NCI-H1417 treated with DMSO at 0.1 percent for 48 hours (cell line): ENCODE measurements at places on chromosomes 2 and 18.

GRCh38 chr2:238926761-238927611, 79.1 kb downstream of the TWIST2 start:
- no peak for DNase-seq

- DNase-seq: no peak
Observed at GRCh38 chr2:188897096-188897495, 77.1 kb upstream of the COL3A1 start.

- no peak for DNase-seq
Observed at GRCh38 chr18:13388586-13389490, 170.3 kb downstream of the LDLRAD4 start.

- no peak for DNase-seq
Observed at GRCh38 chr2:26978061-26978596, 7.7 kb downstream of the MAPRE3 start.

DNA sequence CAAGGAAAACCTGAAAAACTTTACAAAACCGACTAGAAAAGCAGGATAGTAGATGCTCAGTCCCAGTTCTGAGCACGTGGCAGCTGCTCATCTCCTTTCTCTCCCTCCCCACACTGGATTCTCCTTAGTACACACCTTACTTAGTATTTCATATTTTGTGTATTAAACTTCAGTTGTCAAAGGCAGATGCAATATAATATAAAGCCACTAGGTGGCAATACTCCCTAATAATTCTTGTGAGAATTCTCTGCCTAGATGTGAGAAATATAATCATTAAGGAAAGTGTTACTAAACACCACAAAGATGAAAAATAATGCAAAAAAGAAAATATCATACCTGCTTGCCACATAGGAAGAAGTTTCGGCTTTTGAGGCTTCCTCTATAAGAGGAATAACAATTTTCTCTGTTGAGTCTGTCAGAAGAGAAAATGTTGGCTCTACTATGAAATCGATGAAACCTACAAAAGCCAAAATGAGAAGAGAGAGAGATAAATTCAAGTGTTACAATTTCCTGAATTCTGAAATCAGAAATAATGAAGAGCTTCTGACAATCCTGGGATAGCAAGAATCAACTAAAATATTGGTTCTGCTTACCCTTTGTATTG, 200.6 kb downstream of the PPP1R1C start:
- DNase-seq: peak; percentile 44

DNA sequence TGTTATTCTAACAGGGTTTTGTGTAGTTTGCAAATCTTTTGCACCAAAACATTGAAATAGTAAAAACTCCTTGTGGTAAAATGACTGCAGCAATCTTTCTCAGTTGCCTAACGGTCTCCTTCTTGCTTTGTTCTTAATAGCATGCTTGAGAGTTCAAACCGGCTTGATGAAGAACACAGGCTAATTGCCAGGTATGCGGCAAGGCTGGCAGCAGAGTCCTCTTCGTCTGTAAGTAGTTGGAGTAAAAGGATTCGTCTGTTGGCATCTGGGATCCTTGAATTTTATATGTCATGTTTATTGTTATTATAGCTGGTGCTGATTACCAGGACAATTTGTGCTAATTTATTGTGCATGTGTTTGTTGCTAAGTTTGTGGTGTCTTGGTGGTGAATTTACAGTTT, 138.1 kb downstream of the DTNA start:
- no peak for DNase-seq

DNA sequence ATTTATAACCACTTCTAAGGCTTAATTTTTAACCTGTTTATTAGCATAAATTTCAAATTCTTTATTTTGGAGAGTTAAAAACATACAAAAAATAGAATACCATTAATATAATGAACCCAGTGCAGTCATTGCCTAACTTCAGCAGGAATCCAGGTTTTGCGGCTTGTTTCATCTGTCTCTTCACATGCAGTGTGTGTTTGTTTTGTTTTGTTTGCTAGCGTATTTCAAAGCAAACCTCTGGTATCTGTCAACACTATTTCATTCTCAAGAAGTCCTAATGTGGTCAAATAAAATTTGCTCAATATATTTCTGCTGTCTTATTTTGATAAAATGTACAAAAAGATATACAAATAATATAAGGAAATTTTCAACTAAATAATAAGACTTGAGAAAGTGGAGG, 328.5 kb downstream of the AGPS start:
- no peak for DNase-seq

GRCh38 chr18:29418136-29418535, 1241.2 kb upstream of the CDH2 start:
- DNase-seq: no peak

- no peak for DNase-seq
Observed at GRCh38 chr2:45983213-45983612, 314.0 kb upstream of the EPAS1 start.

DNA sequence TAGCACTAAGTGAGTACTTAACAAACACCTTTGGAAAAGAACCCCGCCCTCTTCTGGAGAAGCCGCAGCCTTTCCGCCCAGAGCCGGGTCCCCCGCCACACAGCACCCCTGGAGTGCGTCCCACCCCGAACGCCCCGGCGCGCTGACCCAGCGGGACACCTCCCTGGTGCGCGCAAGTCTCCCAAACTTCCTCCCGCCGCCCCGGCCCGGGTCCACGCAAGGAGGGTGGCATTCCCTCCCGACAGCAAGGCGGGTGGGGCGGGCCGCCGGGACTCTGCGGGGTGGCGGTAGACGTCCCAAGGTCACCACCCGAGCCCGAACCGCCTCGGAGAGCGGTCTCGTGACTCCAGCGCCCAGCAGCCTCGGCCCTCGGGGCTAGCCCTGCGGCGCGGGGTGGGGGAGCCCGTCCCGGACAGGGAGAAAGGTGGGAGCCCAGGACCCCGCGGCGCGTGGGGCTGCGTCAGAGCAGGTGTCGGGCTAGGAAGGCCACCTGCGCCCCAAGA, 598 bp downstream of the CCDC93 start:
- no peak for DNase-seq

- no peak for DNase-seq
Observed at GRCh38 chr2:14072338-14072737, 560.2 kb upstream of the LRATD1 start.

DNA sequence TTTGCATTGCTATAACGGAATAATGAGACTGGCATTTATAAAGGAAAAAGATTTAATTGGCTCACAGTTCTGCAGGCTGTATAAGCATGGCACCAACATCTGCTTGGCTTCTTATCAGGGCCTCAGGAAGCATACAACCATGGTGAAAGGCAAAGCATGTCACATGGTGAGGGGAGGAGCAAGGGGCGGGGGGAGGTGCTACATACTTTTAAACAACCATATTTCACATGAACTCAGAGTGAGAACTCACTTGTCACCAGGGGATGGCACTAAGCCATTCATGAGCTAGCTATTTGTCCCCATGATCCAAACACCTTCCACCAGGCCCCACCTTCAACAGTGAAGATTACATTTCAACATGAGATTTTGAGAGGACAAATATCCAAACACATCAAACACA, 188.7 kb downstream of the MBD5 start:
- DNase-seq: no peak

DNA sequence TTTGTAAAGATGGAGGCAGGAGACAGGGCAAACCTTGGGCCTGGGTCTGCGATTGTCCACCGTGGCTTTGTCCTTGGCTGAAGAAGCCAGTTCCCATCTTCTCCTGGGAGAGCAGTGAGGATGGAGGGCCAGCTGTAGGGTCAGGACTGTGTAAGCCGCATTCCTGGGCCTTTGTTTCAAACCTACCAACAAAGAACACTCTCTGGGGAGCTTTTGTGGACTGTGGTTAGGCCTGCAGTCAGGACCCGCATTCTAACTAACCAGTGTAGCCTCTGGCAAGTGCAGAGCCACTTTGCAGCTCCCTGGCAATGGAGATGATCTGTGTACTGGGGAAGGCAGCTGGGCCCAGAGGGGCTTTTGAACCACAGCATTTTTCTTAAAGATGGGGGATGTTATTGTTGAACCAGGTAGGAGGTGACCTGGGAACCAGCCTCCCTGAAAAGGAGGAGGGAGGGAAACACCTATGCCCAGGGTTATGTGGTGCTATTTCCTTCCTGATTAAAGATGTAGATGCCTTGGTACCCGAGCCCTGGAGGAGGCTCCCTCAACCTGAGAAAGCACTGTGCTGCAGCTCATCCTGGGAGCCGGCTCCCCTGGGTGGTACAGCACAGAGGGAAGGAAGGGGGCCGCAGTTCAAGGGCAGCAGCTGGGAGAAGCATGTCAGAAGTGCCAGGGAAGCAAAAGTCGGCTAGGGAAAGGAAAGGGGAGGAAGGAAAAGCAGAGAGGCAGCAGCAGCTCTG, 12.7 kb upstream of the SMAD4 start:
- DNase-seq: no peak

DNA sequence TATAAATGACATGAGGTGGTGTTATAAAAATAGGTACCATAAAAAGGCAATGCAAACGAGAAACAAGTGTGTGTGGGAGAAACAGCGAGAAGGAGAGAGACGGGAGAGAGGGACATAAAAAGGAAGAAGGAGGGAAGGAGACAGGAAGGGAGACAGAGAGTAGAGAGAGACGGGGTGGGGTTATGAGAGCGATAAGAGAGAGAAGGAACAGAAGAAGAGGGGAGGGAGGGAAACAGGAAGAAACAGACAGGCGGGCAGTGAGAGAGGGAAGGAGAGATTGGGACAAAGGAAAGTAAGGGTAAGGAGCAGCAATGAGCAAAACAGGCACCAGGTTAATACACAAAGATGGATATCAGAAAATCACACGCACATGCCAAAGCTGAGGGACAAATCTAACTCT, 83.7 kb downstream of the TGFA start:
- DNase-seq: no peak

- no peak for DNase-seq
Observed at GRCh38 chr2:221154176-221154575, 417.9 kb downstream of the EPHA4 start.

GRCh38 chr2:190649798-190650390, 1.0 kb downstream of the NAB1 start:
- no peak for DNase-seq

GRCh38 chr2:119225105-119225865, 1.7 kb downstream of the STEAP3 start:
- DNase-seq: no peak

- no peak for DNase-seq
Observed at GRCh38 chr18:31920277-31920676, 22.7 kb downstream of the TRAPPC8 start.

- DNase-seq: no peak
Observed at GRCh38 chr2:24704692-24705091, 88.5 kb downstream of the PTRHD1 start.

- no peak for DNase-seq
Observed at GRCh38 chr18:48481092-48481491, 57.7 kb upstream of the CTIF start.

DNA sequence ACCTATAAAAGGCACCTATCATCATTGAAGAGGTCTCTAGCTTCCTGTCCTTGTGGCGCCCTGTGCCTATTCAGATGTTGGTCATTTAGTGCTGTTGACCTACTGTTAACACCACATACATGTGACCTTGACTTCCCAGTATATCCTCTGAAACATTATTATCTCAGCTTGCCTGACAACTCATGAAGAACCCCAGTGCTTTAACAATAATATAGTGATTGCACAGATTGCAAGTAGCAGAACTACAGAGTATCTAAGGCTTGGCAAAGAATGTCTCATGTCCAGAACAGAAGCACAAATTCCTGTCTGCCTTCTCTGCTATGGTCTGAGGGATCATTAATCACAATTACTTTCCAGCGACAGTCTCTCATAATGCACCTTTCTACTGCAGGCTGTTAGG, 165.3 kb downstream of the LCLAT1 start:
- no peak for DNase-seq

DNA sequence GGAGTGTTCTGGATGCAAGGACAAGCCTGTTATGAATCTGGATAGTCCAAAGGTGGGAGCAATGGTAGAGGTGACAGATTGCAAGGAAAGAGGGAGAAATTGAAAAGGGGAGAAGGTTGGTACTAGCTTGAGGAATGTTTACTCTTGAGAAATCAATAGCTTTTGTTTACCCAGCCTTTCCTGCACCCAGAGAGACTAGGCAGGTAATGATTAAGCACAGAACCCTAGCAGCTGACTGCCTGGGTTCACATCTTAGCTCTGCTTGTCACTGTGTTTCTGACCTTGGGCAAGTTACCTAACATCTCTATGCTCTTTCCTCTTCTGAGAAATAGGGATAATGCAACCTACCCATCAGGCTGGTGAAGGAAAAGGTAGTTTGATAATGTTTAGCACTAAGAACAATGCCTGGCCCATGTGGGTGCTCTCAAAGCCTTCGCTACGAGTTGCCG, 178.6 kb downstream of the MGAT5 start:
- DNase-seq: no peak

GRCh38 chr2:15668611-15669305, 77.1 kb downstream of the DDX1 start:
- DNase-seq: no peak

DNA sequence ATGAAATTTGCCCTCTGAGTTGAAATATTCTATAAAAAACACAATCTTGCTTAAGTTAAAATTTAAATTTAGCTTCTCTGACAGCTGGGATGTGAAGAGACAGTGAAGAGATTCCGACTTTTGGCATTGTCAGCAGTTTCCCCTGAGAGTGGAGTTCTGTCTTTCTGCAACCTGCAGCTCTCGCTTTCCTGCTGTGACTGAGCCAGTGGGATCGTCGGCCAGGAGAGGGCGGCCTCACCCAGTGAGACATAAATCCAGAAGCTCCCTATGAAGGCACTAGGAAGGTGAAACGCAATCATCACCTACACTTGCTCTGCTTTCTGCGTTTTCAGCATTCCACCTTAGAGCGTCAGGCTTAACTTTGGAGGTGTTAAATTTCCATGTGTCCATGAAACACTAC, 75.4 kb upstream of the HNMT start:
- DNase-seq: no peak

DNA sequence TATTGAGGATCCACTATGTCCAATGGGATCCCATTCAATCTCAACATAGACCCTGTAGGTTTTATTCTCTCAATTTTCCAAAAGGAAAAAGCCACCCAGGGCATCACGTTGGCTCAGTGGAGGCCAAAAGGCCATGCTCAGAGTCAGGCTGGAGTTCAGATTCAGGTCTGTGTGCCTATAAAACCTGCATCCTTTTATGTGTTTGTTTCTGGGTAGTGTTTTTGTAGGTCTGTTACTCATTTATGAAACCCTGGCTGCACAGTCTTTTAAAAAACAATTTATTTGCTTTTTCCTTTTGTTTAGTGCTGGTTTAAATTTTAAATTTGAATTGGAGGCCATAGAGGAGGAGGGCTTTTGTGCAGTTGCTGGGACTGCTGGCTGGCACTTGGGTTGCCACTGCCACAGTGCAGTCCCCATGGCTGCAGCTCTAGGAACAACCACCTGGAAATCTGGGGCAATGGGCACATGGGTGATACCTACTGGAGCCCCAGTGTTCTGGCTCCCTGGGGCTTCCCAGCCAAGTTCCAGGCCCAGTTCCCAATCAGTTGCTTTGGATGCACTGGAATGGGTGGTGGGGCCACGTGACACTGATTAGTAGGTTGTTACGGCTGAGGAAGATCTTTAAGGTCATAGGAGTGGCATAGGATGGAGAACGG, 31.3 kb downstream of the IL1R2 start:
- DNase-seq: no peak

DNA sequence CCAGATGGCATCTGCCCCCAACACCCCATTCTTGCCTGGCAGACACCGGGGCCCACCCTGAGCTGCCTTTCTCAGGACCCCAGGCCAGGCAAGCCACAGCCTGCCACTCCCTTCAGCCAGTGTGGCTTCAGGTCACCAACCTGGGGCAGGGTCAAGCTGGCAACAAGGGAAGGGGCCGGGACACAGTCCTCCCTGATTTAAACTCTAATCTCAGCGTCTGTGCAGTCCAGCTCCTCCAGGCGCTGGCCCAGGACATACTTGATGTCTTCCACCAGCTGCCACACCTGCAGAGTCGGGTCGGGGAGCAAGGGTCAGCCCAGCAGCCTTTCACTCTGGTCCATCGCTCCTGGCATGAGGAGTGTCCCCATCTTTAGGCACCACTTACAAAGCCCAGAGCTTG, 29.0 kb upstream of the ALPP start:
- DNase-seq: no peak
